ENCODE measurements at places on chromosomes 7 and 10.

DNA sequence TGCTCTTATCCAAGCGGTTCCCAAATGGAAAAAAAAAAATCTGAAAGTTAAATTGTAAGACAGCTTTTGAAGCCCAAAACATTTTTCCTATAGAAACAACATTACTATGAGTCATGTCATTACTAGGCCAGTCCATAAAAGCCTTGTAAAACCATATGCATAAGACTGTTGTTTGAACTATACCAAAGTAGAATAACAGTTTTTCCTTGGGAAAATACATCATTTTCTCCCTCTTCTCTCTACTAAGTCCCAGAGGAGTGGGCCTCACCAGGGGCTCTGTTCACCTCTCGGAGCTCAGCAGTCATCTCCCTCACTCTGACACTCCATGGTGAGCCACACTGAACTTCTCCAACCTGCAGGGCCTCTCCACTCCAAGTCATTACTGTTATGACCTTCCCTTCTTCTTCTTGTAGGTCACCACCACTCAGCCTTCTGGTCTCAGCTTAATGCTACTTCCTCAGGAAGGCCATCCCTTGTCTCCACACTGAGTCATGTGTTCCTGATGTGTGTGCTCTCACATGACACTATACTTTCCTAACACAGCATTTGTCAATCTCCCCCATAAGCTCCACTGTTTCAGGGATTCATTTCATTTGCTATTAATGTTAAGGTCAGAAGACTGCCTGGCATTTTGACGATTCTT lies 32.5 kb downstream of the ZNF438 start:
- DNase-seq = no peak

- no peak for DNase-seq
These were observed 2.4 kb upstream of the PPP1R9A start for GRCh38 chr7:94904982-94905381.

GRCh38 chr10:27759483-27760272 lies 14.1 kb upstream of the MKX start:
- no peak for DNase-seq

GRCh38 chr10:43623351-43623750 lies 17.1 kb downstream of the ZNF485 start:
- no peak for DNase-seq

- DNase-seq = no peak
These were observed 108.9 kb upstream of the SP8 start for GRCh38 chr7:20895563-20895962.

- no peak for DNase-seq
These were observed at the start of gene CALD1 for GRCh38 chr7:134778941-134779740. TSS of gene CALD1 (plus strand) at chr7:134779634. CDS start at chr7:134867734, 88,100 bp downstream.

- no peak for DNase-seq
These were observed 45.7 kb upstream of the GSAP start for GRCh38 chr7:77461842-77462241.

DNA sequence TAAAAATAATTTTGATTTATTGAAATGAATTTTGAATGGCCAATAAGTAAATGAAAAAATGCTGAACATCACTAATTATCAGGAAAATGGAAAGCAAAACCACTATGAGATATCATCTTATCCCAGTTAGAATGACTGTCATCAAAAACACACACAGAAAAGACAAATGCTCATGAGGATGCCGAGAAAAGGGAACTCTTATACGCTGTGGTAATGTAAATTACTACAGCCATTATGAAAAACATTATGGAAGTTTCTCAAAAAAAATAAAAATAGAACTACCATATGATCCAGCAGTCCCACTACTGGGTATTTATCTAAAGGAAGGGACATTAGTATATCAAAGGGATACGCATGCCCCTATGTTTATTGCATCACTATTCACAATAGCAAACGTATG lies 15.8 kb downstream of the SCIN start:
- no peak for DNase-seq

- DNase-seq = no peak
These were observed 28.5 kb downstream of the PPP2R2D start for GRCh38 chr10:131929122-131929845.

- no peak for DNase-seq
These were observed 25.9 kb downstream of the GRK5 start for GRCh38 chr10:119233123-119233820.

DNA sequence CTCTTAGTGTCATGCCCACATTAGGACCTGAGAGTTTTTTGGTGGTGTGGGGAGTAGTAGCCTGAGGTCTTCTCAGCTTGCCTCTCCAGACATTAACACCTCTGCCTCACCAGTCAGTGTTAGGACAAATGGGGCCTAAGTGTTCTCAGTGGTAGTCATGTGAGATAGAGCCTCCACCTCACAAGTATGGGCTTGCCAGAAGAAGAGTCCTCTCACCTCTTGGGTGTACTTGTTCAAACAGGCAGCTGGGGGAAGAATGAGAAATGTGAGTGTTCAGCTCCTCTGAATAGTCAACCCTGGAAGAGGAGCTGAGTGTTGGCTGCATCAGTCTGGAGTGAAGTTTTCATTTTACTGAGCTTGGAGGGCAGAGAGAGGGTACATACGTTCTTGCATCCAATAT lies 464.6 kb downstream of the POM121L12 start:
- no peak for DNase-seq

DNA sequence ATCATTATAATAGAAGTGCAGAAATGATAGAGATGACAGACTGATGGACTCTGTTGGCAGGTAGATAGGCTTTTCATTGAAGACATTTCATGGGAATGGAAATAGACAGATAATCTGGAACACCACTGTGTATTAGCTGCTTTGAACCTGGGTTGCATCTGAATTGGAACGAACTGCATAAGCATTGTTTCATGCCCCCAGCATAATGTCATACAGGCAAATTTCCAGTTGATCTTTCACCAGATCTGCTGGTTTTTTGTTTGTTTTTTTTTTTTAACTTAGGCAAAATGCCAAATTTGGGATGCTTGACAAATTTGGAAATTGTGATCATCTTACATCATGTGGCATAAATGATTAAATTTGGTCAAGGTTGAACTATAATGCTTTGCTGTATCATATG lies 172.1 kb upstream of the AOAH start:
- DNase-seq = no peak

- peak; percentile 76 for DNase-seq
These were observed 59.1 kb downstream of the STK32C start for GRCh38 chr10:132248455-132249225.

DNA sequence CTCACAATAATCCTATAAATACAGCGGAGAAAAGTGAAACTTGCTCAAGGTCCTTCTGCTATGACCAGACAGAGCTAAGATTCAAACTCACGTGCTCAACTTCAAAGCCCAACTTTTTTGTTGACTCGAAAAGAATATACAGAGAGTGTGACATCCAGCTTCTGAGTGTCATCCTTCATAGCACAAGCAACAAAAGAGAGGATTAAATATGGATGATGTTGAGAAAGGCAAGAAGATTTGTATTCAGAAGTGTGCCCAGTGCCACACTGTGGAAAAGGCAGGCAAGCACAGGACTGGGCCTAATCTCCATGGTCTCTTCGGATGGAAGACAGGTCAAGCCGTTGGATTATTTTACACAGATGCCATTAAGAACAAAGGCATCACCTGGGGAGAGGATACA lies 2.1 kb upstream of the FAM3C start:
- DNase-seq = peak; percentile 30

- DNase-seq = peak; percentile 55
These were observed 343.0 kb downstream of the GLRX3 start for GRCh38 chr10:130479146-130479545.

- no peak for DNase-seq
These were observed 166.9 kb downstream of the CPEB3 start for GRCh38 chr10:92124020-92124419.

DNA sequence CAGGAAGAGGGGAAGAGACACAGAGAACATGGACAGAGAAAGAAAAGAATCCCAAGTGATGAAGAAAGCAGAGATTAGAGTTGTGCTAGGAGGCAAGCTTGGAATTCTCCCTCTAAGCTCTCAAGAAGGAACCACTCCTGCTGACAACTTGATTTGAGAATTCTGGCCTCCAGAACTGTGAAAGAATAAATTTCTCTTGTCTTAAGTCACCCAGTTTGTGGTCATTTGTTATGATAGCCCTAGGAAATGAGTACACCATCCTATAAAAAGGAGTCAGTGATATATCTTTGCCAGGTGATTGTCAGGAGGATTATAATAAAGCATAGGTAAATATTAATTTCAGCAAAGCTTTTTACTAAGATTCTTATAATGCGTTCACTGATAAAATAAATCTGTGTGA lies 82.7 kb upstream of the TFEC start:
- DNase-seq = no peak

- DNase-seq = no peak
These were observed 238.2 kb upstream of the AGK start for GRCh38 chr7:141312828-141313521.

DNA sequence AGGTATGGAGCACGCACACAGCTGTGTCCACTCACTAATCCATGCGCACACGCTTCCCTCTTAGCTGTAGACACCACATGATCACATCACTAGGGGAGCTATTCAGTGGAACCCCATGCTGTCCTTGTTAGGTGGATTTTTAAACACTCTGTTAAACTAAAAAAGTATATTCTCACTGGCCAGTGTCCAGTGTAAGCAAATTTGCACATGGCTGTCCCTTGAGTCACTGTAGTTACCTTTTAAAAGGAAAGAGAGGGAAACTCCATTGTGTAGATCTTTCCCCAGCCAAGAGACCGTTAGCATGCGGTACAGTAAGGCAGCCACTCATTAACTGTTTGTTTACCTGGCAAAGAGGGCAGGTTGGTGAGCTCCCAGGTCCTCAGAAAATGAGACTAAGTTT lies 81.6 kb upstream of the INSYN2A start:
- DNase-seq = no peak

GRCh38 chr7:25389489-25390106 lies 161.3 kb upstream of the NPVF start:
- no peak for DNase-seq

DNA sequence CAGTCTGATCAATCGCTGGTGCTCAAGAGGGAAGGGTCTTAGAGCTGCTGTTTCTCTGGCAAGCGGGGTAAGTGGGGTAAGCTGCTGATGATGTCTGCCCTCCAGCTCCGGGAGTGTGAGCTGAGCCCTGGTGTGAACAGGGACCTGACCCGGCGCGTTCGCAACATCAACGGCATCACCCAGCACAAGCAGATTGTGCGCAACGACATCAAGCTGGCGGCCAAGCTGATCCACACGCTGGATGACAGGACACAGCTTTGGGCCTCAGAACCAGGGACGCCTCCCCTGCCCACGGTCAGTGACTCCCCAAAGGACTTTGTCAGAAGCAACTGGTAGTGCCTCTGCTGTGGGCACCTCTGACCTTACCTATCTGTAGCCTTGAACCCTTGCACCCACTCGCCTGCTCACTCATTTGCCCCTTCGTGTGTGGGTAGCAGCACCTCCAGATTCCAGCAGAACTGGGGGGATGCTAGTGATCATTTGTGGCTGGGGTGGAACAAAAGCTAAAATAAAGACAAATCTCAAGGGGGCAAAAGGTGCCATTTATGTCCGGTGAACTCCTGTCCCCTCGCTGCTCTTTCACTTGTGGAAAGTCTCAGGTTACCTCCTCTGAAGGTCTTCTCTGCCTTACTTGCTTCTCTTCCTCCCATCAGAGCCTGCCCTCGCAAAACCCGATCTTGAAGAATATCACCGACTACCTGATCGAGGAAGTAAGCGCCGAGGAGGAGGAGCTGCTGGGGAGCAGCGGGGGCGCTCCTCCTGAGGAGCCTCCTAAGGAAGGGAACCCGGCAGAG lies 3.2 kb downstream of the UFSP1 start:
- DNase-seq = no peak

DNA sequence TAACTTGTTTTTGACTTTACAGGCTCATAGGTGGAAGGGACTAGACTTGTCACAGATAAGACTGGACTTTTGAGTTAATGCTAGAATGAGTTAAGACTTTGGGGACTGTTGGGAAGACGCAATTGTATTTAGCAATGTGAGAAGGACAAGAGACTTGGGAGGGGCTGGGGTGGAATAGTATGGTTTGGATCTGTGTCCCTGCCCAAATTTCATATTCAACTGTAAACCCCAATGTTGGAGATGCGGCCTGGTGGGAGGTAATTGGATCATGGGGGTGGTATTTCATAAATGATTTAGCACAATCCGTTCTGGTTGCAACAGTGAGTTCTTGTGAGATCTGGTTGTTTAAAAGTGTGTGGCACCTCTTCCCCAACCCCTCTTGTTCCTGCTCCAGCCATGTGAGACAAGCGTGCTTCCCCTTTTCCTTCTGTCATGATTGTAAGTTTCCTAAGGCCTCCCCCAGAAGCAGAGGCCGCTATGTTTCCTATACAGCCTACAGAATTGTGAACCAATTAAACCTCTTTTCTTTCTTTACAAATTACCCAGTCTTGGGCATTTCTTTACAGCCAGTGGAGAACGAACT lies 22.6 kb downstream of the RNF216 start:
- DNase-seq = no peak

DNA sequence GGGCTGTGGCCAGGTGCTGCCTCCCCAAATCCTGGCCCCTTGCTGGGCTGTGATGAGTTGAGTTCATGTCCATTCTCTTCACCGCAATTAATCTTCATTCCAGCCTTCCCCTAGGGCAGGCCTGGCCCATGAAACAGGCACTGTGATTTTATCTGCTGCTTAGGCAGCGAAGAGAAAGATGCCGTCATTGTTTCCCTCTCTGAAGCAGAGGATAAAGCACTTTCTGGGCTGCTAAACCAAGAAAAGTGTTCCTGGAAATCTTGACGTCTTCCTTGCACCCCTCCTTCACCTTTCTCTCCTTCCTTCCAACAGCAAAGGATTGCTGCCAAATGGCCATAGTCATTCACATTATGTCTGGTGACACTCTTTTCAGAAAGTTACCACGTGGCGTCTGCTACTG lies 265.9 kb downstream of the ZEB1 start:
- DNase-seq = no peak

DNA sequence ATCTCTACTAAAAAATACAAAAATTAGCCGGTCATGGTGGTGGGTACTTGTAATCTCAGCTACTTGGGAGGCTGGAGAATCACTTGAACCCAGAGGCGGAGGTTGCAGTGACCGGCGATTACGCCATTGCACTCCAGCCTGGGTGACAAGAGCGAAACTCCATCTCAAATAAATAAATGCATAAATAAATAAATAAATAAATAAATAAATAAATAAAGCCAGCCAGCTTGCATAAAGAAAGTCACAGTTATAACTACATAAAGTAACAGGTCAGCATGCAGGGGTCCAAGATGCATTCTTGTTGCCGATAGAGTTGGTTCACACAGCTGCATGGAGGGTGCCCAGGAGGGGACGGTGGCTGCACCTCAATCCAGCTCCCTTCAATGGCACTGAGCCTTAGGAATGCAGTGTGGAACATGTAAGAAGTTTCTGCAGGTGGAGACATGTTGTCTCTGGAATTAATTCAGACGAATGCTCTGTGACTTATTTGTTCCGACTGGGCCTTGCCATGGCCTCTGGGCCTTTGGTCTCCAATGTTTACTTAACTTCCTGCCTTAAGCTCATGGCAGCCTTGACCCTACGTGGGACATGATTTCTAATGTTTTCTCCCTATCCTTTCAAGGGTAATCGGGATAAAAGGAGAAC lies 159.6 kb upstream of the PRKCQ start:
- no peak for DNase-seq
